ENCODE measurements at places on chromosomes 4 and X.

- DNase-seq, result peak; percentile 67
These were observed 391 bp upstream of the PHKA1 start for GRCh38 chrX:72714478-72714916.

- DNase-seq, result no peak
These were observed 627 bp upstream of the FAT4 start for GRCh38 chr4:125313989-125314667.

DNA sequence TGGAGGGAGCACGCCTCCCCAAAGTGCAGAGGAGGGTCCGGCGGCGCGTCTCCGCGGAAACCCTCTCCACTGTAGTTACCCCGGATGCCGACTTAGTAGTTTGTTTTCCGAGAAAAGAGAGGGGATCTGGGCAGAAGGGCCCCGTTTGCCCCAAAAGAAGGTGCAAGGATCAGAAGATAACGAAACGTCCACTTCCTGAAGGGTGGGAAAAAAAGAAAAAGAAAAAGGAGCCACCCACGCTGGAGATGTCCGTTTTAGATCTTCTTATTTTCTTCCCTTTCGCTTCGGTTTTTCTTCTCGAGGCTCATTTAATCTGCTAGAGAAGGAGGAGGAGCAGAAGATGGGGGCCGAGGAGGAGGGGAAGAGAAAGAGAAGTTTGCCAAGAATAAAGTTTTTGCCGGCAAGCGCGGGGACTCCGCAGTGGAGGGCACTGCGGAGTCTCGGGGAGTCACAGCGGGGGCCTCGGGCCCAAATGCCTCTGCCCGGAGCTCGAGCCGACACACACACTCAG is 517 bp downstream of the LEF1 start:
- peak; percentile 11 for DNase-seq

DNA sequence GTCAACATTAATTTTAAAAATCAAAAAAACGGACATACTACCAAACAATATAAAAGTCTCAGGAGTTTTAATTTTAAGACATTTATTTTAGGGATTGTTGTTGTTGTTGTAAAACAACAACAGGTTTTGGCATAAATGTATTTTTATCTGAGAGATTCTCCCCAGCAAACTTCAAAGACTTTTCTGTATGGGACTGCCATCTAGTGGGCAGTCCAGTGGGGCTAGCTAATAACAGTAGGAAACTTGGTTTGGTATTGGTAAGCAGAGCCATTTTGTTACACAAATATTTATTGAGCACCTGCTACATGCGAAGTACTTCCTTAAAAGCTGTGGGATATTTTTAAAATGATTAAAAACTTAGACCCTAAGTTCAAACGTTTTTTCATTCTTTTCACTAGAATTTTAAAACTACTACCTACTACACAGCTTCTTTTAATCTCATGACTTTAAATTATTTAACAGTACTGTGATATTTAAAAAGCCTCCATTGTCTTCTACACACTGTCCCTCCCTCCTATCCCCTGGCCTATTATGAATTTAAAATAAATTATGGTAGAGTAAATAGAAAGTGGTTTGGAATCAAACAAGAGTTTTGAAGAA is 1028.4 kb upstream of the INTU start:
- peak; percentile 54 for DNase-seq

DNA sequence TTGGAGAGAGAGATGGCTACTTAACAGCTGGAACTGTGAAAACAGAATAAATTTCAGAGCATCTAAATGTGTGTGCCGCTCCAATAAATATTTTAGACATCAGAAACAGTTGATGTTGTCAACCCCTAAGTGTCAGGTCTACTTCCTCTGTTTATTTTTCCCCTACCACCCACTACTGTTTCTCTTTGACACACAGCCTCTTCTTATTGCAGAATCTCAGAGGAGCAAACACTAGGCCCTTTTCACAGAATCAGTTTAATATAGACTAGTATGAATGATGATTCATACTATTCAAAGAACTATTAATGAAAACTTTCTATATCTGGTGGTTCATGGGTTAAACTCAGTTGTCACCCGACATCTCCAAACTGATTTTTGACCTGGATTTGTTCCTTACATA is 33.9 kb downstream of the NAA11 start:
- DNase-seq, result no peak

GRCh38 chrX:108412783-108413182 is 25.4 kb downstream of the COL4A6 start:
- DNase-seq, result peak; percentile 33

GRCh38 chr4:152983221-152983620 is 47.1 kb downstream of the FHDC1 start:
- DNase-seq, result no peak

GRCh38 chr4:3677748-3678070 is 88.5 kb upstream of the ADRA2C start:
- DNase-seq, result no peak

GRCh38 chrX:13463608-13464007 is 105.8 kb upstream of the EGFL6 start:
- peak; percentile 83 for DNase-seq

- DNase-seq, result no peak
These were observed 99.5 kb downstream of the ZNF827 start for GRCh38 chr4:145839151-145839550.

DNA sequence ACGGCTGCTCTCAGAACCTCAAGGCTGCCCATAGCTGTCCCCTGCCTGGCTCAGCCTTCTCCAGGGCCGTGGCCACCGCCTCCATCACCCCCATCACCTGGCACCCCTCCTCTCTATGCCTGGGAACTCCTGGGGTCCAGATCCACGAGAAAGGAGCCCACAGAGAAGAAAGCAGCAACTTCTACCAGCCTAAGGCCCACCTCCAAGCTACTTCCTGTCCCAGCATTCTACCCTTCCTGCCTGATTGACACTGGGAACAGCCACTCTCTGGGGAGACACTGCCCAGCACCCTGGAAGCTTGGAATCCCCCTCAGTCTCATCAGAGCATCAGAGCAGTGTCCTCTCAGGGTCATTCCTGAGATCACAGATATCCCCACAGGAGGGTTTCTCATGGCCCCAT is 36.9 kb upstream of the PROM1 start:
- no peak for DNase-seq

- peak; percentile 44 for DNase-seq
These were observed 97.9 kb downstream of the MAB21L2 start for GRCh38 chr4:150679765-150680343.

- DNase-seq, result no peak
These were observed 642.6 kb upstream of the FAM241A start for GRCh38 chr4:111502626-111503025.

GRCh38 chrX:39443240-39443639 is 642.0 kb downstream of the MID1IP1 start:
- no peak for DNase-seq

- no peak for DNase-seq
These were observed 6.4 kb upstream of the RHOH start for GRCh38 chr4:40190465-40190864.

DNA sequence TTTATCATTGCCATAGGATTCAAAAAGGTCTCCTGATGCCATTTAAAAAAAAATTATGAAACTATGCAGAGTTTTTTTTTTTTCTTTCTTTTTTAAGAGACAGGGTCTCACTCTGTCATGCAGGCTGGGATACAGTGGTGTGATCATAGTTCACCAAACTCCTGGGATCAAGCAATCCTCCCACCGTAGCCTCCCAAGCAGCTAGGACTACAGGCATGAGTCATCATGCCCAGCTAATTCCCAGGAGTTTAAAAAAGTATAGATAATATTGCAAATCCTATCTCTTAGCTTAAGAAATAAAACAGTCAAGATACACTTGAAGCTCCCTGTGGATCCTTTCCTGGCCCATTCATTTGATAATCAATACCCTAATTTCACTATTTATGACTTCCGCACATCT is 58.6 kb upstream of the PRSS48 start:
- peak; percentile 36 for DNase-seq

DNA sequence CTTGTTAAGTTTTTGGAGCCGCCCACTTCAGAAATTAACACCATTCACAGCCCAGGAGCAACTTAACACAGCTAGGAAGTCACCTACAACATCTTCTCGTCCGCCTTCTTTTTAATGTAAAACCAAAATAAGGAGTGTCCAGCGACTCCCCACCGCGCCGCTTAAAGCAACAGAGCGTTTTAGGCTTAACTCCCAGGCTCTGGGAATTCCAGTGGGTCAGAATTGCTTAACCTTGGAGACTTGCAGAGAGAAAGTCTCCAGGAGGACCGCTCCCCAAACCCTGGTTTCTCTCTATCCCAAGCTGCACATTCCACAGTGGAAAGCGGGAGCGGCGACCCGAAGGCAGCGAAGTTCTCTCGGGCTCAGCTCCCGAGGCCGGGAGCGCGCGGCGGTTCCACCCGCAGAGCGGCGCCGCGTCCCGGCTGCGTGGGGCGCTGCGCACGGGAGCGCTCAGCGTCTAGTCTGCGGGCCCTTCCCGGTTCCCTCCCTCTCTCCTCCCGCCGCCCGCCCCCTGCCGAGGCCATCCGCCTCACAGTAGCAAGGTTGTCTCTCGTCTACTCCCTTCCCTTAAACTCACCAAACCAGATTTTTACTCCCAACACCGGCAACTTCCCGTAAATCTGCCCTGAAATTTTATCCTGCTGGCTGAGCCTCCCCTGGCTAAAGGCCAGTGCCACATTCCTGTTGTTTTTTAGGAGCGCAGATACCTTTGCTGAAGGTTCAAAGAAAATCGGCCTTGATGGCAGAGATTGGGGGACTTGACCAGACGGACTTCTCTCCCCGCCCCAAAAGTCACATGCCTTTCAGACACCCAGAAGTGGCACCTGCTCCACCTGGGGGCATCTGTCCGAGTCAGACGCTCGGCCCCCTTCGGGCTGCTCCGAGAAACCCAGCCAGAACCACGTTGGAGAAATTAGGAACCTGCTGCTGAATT is at the start of gene RBM47:
TSS of gene RBM47 (minus strand) at position 464 of the 934 bp plus-strand sequence. CDS start 190,971 bp downstream, outside the sequence.
- peak; percentile 94 for DNase-seq

DNA sequence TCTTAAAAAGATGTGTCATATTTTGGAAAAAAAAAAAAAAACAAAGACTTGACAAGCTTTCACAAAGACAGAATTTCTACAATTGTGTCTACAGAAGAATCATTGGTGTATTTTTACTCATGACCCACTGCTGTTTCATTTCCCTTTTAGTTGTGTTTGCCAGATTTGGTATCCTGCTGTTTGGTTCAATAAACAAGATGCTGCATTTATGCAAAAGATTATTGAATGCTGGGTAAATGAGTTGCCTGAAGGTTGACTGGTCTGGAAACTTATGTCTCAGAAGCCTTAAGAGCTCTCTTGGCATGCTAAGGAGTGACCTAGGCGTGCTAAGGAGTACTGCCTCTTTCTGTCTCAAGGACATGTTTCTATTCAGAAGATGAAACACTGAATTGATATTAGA is 64.9 kb upstream of the NPY2R start:
- DNase-seq, result no peak

GRCh38 chr4:128358231-128358912 is 70.8 kb upstream of the PGRMC2 start:
- DNase-seq, result peak; percentile 51

- peak; percentile 14 for DNase-seq
These were observed 41.9 kb downstream of the HELQ start for GRCh38 chr4:83413676-83414075.

DNA sequence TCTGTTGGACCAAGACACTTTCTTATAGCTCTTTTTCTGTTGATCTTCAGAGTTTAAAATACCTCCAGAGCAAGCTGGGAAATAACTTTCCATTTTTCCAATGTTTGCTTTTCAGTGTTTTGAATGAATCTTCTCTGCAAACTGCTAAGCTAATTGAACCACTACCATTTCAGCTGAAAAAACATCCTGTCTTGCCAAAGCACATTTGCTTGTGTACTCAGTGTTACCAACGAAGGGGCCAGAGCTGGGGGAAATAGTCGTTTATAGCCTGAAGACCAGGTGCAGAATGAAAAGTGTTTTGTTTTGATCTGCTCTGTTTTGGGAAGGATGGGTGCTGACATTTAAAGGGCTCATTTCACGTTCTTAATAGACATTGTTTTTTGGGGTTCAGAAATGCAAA is 88.4 kb upstream of the CLNK start:
- DNase-seq, result no peak
